ENCODE measurements at places on chromosomes 5 and 9. TPM values are rescaled to one million over a fixed set of nuclear protein-coding genes. Genes with fewer than 3 reads are reported as not detected.

GRCh38 chr9:98997604-98998003 lies 53.9 kb downstream of the COL15A1 start:
- no peak for DNase-seq

DNA sequence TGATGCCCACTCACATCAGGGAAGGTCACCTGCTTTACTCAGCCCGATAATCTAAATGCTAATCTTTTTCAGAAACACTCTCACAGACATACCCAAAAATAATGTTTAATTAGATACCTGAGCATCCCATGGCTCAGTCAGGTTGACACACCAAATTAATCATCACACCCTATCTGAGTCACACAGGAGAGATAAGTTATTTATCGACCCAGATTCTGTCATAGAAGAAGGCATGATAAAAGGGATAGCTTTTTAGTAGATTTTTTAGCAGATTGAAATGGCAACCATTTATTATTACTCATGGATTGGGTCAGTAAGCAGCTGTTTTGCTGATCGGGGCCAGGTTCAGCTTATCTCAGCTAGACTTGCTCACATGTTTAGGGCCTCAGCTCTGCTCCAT lies 97.8 kb upstream of the TYRP1 start:
- no peak for DNase-seq

MAPKAP1 gene
- 113 TPM for polyA plus RNA-seq

WNK2 gene
- polyA plus RNA-seq: not detected

DNA sequence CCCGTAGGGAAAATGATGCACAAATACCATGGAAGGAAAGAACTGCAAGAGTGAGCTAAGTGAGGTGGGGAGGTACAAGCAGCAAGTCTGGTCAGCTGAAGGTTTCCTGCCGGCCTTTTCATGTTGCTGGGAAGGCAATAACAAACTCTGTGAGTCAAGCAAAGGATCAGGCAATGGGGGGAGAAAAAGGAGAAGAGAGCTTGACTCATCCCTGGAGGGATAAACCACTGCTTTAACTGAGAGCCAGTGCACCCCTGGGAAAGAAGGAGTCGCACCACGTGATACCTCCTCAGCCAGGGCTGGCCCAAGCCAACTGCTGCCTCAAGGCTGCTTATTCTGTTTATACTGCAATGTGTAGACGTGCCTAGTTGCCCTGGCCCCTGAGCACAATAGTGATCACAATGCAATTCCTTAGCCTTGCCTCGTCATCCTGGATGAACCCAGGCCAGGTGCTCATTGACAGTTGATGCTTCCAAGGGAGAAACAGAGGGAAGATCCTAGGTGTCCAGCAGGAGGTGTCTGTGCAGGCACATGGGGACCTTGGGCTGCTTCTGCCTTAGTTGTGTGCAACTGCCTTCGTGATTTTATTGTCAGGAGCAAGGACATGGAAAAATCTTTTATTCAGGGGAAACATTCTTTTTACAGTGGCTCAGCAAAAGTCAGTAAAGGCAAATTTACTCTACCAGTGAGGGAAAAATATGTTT lies 203.0 kb upstream of the TUT7 start:
- DNase-seq: peak; percentile 65

FBN2 gene
- polyA plus RNA-seq: 141 TPM

TRIM7 gene
- polyA plus RNA-seq: 3.2 TPM

GRCh38 chr5:56055287-56055686 lies 60.5 kb upstream of the IL6ST start:
- DNase-seq: no peak

CNTNAP3B gene
- polyA plus RNA-seq: 2.2 TPM

DNA sequence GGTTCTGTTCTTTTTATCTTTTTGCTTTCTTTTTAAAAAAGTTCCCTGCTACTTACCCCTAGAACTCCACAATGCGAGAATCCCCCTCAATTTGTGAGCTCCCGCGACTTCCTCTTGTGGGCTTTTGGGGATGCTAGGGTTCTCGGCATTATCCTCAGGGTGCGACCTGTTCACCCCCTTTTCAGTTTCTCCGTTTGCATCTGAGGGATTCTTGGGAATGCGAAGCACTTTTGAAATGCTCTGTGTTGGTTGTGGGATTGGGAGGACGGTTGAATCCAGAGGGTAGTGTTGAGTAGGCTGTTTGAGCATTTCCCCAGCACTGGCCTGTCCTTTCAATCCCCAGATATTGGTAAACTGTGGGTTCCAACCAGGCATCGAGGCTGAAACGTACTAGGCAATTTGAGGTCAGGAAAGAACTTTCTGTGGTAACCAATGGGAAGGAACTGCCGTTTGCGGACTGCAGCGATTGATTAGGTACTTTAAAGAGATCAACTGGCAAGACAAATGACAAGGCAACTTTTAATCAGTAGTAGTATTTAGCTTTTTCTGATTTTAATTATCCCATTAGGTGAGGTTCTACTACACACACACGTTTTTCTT lies 415 bp downstream of the XRCC4 start:
- no peak for DNase-seq

GRCh38 chr5:149175346-149176105 lies 34.2 kb downstream of the ABLIM3 start:
- no peak for DNase-seq

- no peak for DNase-seq
Observed at GRCh38 chr5:169550227-169550626, 33.3 kb upstream of the SPDL1 start.

NOXA1 gene
- 0.20 TPM for polyA plus RNA-seq

- no peak for DNase-seq
Observed at GRCh38 chr5:156272139-156272538, 54.8 kb upstream of the SGCD start.

SPEF2 gene
- 5.8 TPM for polyA plus RNA-seq

- no peak for DNase-seq
Observed at GRCh38 chr5:115271295-115272050, 8.8 kb upstream of the PGGT1B start.

PRRT1B gene
- polyA plus RNA-seq: not detected

DNA sequence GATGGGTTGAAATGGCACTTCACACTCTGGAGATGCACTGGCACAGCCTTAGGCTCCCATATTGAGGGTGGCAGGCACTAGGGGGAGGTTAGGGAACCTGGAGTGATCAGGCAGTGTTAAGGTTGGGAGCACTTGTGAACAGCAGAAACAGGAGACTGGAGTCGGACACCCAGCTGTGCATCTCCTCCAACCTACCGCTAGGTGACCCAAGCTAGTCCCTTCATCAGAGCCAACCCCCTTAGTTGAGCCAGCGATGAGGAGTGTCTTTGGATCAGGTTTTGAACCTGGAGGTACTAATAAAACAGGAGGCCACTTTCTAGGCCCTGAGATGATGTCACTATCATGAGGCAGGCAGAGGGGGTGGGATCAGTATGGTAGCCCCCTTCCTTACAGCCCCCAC lies 1.7 kb downstream of the ACTL7B start:
- DNase-seq: no peak

C5orf58 gene
- polyA plus RNA-seq: not detected

DNA sequence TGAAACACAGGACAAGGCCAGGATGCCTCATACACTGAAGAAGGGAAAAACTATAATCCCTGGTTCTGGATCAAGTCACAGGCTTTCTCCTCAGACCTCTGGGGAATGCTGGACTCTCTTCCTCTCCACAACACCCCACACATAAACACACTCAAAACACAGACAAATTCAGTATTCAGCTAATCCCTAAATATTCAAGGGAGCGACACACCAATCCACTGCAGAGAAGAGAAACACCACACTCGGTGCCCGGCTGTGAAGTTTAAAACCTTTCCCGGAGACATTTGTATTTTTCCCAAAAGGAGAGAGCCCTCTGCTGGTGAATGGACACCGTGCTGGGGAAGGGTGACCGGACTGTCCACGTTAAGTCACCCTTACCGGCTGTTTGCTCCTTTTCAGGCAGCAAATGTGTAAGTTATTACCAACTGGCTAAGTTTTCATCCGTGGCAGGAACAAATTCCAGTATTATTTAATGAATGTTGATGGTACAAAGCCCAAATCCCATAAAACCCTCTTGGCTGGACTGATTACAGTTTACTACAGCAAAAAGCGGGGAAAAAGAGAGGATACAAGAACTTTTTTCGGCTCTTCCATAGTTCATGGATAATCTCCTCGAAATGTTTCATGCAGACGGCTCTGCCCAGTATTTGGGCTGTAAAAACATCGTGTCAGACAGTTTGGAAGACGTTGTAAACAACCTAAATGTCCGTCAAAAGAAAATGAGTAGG lies 130.9 kb upstream of the SLC30A5 start:
- DNase-seq: peak; percentile 21

DNA sequence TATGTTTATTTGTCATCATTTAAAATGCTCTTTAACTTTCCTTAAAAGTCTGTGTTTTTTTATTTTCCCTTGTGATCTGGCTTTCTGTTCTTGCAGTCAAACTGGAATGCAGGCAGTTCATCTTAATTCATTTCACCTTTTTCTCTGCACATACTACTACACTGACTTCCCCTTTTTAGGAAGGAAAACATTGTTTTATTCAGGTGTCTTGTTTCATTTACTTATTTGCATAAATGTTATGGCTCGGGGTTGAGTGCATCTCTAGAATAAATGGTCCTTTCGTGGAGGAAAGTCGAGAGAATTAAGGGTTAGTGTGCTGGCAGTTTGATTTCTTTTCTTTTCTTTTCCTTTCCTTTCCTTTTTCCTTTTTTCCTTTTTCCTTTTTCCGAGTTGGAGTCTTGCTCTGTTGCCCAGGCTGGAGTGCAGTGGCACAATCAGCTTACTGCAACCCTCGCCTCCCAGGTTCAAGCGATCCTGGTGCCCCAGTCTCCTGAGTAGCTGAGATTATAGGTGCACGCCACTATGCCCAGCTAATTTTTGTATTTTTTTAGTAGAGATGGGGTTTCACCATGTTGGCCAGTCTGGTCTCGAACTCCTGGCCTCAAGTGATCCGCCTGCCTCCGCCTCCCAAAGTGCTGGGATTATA lies 76.0 kb upstream of the LRRC70 start:
- DNase-seq: no peak

DNA sequence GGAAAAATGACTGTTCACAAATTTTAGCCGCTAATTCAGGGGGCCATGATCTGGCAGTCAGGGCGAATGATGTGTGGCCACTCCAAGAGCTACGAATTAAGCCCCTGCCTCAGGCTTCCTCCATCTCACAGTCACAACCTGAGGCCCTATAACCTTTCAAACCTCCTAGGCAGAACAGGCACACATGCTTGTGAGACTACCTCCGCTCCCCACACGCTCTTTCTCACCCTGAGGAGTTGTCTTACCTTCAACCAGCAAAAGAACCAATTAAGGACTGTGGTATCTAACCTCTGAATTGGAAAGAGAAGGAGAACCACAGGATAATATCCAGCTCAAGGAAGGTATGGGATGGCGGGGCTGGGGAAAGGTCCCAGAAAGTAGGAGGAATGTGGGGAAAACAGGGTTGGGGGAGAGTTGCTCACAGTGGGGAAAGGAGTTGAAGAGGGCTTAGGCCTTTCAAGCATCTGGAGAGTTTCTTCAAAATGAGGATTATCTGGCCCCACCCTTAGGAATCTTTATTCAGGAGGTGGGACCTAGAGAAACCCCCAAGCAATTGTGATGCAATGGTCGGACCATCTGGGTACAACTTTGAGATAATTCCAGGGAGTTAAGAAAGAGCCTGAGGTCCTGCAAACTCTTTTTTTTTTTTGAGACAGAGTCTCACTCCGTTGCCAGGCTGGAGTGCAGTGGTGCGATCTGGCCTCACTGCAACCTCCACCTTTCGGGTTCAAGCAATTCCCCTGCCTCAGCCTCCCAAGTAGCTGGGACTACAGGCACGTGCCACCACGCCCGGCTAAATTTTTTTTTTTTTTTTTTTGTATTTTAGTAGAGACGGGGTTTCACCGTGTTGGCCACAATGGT lies 5.5 kb downstream of the PCDH1 start:
- DNase-seq: no peak

SKP2 gene
- polyA plus RNA-seq: 30.7 TPM

- no peak for DNase-seq
Observed at GRCh38 chr9:77424993-77425392, 223.1 kb downstream of the GNA14 start.

DNA sequence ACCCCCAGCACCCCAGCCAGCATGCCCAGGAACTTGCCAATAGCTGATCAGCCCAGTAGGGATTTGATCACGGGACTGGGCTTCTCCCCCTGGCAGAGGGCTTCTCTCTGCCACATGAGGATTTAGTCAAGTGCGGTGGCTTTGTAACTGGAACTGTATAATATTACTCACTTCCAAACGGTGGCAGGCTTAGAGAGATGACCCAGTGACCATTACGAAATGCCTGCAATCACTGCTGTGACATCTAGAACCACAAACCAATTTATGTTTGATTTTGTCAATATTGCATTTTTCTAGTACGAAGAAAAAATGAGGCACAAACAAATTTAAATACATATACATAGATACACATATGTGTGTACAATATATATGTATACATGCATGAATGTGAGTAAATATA lies 192.1 kb downstream of the ERCC6L2 start:
- DNase-seq: no peak

DNA sequence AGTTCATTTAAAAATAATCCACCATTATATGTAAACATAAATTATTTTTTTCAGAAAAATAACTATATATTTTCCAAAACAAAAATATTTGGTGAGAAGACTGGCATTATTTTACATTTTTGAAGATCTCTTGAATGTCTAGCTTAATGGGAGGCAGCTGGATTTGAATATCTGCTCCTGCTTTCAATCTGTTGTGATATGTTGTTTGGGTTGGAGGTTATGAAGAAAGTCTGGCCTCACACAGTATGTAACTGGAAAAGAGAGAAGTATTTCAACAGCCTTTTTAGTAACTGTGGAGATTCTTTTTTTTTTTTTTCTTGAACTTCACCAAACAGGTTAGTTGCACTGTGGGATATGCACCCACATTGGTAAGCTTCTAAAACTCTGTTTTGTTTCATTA lies 84.7 kb upstream of the SLIT3 start:
- no peak for DNase-seq

TMEM215 gene
- polyA plus RNA-seq: not detected

DNA sequence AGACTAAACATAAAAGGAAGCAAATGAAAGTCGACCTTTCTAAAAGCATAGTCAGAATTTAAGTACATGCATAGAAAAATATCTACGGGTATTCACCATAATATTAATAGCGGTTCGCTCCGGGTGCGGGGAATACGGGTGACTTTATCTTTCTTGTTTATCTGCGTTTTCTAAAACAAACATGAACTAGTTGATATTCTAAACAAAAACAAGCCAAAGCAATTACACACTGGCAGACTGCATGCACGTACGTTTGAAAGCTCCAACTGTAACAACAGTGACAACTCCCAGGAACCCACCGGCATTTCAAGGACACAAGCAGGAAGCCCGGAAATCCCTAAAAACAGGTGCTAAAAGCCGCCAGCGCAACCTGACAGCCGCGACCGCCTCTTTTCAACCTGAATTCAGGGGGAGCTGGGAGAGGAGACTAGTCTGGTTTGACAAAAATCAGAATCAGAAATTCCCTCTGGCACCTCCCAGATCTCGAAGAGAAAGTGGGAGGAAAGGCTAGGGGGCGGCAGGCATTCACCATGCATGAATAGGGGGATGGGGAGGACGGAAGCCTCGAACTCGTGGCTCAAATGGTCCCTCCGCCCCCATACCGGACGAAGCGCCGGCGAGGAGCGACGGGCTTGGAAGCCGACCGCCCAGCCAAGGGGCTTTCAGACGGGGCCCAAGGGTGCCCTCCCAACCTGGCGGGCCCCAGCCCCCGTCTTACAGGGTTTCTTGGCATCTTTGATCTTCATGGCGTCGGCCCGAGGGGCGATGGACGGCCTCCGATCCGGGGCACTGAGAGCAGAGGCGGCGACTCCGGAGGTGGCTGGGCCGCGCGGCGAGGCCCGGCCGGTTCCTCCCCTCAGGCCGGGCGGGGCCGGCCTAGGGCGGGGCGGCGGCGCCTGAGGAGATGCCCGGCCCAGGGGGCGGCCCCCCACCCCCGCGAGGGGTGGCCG lies at the start of gene PANK3:
Gene PANK3, minus strand, starts transcription at position 831 of the 950 bp plus-strand sequence. Its CDS starts 85 bp downstream, at position 746.
- no peak for DNase-seq
